ENCODE measurements at places on chromosomes 4 and X.

DNA sequence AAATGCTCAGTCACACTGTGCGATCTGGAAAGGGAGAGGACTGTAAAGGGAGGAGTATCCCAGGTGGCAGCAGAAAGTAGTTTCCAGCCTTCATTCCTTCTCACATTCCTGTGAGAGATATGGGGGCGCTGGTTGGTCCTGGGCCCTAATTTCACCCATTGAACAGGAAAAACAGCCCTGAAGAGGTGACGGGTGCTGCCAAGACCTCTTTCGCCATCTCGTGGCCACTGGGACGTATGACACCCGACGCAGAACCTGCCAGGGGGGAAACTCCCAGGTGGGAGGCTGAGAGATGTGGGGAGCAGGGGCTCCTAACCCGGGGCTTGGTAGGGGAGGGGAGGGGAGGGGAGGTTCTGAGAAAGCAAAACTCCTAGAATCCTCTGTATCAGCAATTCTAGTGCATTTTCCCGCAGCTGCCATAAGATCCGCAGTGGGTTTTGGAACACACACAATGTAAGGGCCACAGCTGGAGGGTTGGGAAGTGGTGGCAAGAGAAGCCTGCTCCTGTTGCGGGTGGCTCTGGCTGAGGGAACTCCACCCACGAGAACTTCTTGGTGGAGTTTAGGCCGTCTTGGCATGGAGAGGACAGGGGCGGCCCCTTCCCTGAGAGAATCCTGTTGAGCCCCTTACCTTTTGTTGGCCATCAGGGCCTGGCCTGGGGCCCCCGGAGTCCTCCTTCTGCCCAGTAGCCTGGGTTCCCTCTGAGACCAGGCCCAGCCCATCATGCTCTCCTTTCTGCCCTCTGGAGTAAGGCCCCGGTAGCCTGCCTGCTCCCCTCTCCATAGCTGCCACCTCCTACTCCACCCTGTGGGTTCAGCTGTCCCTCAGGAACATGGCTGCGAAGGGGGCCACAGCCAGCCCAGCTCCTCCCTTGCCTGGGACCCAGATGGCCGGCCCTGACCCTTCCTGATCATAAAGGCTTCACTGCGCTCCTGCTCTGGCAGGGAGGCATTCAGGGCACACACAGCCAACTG, 134.1 kb downstream of the OR13H1 start:
- DNase-seq, result peak; percentile 65

DNA sequence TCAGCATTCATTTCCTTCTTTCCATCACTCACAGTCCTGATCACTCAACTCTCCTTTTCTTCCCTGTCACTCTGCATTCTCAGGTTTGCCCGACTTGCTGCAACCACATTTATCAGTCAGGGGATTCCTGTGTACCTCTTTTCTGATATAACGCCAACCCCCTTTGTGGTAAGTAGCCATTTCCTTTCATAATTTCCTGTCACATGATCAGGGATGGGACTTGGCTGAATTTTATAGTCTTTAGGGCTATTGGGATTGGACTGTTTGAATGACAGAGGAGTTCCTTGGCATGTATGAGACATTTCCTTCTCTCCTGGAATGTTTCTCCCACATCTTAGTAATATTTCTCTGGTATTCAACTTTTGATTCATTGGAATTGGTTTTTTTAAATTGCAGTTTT, 11.0 kb downstream of the PGM2 start:
- DNase-seq, result no peak

GRCh38 chrX:113959912-113960626, 623.8 kb upstream of the HTR2C start:
- DNase-seq, result peak; percentile 12

DNA sequence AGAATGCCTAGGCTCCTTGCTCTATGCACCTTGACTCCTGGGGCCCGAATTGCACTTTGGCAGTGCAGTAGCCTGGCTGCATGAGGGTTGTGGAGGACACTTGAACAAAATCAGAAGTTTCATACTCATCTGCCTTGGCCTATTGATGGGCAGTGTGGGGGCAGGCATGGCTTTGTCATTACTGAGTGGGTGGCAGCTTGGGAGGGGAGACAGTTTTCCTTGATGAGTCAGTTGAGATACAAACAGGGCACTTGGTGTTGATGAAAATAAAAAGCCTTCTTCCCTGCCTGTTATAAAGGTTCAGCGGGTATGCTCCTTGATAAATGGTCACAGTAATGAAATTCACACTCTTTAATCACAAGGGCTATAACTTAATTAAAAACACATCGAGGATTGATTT, 126.8 kb upstream of the MAMLD1 start:
- DNase-seq, result no peak

- no peak for DNase-seq
Observed at GRCh38 chr4:186823989-186824388, 100.3 kb upstream of the FAT1 start.

DNA sequence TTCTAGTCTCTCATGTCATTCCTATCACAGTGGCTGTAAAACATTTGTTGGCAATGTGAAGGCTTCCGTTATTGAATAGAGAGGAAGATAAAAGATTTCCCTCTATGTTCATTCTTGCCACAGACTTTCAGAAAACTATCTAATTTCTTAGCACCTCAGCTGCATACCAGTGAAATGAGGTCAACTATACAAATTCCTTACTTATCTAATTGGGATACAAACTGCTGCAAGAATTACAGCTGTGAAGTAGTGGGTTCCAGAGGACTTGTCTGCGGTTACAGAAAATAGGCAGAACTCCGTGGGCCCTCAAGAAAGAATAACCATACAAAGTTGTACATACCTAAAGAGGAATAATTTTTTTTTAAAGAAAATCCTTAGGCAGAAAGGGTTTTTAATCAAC, 175.8 kb downstream of the PPP1R2C start:
- no peak for DNase-seq

- DNase-seq, result no peak
Observed at GRCh38 chr4:161919442-161920220, 244.2 kb downstream of the FSTL5 start.

DNA sequence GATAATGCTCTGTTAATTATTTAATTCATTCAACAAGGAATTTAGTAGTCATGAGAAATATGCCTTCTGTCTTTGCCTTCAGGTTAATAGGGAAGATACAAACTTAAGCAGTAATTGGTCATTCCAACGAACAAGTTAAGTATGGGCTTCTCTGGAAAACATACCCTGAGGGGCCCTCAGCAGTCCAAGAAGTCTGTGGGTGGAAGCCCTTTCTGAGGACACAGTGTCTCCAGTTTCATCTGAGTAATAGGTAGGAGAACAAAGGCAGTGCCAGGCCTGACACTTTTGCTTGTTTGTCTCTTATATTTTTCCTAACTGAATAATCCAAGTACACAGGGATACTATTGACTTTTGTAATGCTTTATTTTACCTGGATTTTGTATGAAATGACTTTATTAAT, 262.5 kb downstream of the FBXW7 start:
- DNase-seq, result no peak

- DNase-seq, result no peak
Observed at GRCh38 chr4:32798471-32799159, 2078.4 kb downstream of the PCDH7 start.

GRCh38 chr4:6848717-6849305, 60.8 kb upstream of the TBC1D14 start:
- no peak for DNase-seq

DNA sequence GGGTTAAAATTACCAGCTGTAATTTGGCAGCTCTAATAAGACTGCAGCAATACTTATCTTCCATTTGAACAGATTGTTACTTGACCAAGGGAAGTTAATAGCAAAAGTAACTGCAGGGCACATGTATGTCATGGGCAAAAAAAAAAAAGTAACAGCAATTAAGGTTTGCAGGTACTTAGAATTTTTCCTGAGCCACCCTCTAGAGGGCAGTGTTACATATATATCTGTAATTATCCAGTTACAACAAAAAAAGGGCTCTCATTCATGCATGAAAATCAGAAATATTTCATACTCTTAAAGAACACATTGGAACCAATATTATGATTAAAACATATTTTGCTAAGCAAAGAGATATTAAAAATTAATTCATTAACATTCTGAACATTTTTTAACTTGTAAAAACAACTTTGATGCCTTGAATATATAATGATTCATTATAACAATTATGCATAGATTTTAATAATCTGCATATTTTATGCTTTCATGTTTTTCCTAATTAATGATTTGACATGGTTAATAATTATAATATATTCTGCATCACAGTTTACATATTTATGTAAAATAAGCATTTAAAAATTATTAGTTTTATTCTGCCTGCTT, 25.1 kb downstream of the XIAP start:
- no peak for DNase-seq

- DNase-seq, result no peak
Observed at GRCh38 chrX:22409418-22409817, 136.7 kb downstream of the CBLL2 start.

- DNase-seq, result no peak
Observed at GRCh38 chr4:84091266-84091665, 407.8 kb downstream of the NKX6-1 start.

DNA sequence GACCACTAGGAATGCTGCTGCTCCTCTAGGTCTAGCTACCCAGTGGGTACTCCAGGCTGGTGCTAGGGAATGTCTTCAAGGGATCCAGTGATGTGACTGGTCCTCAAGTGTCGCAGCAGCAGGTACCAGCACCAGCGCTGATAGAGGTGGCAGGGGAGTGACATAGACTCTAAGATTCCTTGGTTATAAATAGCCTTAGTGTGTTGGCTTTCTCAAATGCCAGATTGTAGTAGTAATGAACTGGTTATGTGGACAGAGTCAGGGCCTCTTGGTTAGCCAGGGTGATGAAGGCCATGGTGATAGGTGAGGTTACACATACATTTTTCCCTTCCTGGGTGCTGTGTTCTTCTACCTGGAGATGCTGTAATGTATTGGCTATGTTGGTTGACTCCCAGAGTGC, 38.3 kb downstream of the DCLK2 start:
- DNase-seq, result no peak

DNA sequence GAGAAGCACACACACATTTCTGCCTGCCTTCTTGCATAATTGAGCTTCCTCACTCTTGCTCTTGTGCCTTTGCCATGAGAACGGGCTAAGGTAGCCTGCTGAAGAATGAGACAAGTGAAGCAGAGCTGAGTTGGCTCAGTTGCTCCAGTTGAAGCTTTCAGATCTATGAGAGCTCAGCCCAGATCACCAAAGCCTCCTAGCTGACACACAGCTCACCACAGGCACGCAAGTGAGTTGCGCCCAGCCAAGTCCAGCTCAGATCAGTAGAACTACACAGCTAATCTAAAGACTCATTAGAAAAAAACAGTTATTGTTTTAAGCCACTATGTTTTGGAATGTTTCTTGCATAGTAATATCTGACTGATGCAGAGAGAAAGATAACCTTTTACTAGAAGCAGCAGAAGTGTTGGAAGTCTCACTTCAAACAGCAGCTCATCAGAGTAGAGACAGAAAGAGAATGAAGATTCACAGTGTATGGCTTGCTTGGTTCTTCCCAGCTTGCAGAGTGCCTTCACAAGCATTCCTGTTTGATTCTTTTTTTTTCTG, 362.4 kb downstream of the MID1IP1 start:
- DNase-seq, result no peak

DNA sequence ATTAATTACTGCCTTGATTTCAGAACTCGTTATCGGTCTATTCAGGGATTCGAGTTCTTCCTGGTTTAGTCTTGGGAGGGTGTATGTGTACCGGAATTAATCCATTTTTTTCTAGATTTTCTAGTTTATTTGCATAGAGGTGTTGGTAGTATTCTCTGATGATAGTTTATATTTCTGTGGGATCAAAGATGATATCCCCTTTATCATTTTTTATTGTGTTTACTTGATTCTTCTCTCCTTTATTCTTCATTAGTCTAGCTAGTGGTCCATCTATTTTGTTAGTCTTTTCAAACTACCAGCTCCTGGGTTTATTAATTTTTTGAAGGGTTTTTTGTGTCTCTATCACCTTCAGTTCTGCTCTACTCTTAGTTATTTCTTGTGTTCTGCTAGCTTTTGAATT, 32.1 kb downstream of the CDX4 start:
- DNase-seq, result no peak

GRCh38 chr4:152843481-152844090, 63.8 kb downstream of the ARFIP1 start:
- no peak for DNase-seq

DNA sequence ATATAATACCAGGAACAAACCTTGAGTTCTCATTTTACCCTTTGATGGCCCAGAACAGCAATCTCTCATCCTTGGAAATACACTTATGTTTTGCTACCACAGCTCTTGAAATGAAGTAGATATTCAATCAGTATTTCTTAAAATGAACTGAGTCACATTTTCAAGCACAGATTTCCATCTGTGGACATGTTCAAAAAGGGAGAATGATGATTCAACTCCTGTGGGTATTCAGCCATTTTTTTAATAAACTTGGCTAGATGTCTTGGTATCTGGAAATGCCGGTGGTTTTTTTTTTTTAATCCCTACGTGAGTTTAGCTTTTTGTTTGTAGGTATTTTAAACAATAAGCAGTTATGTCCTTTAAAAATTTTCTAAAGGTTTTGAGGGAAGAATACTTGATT, 64.2 kb upstream of the TRPC5OS start:
- no peak for DNase-seq

DNA sequence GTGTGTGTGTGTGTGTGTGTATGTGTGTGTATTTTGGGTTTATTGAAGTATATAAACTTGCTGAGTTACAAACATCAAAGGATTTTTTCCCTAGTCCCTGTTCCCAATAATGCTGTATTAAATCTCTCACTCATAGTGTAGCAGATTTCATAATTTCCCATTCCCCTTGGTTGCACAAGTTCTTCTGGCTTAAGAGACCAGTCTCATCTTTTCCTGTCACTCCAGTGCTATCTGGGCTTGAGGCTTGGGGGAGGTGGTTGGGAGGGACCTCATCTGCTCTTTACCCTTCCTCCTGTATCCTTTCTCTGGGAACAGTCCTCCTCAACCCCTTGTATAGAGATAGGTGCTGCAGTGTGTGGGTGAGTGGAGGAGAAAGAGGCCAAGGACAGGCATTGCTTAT, 285.4 kb upstream of the BOD1L1 start:
- DNase-seq, result no peak

DNA sequence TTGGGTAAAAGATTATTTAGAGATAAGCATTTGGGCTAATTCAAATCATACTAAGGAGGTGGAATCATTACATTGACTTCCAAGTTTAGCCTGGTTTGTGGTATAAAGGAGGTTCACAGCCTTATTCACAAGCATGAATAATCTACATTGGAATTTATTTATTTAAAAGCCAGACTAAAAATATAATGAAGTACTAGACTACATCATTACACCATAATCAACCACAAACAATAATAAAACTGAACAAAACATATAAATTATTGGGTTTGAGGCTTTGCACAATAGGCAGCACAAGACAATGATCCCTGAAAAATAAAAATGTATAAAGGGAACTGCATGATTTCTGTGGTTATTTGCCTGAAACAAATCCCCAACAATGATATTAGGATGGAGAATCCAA, 314.0 kb downstream of the GBA3 start:
- DNase-seq, result no peak

Measured in WTC11 (cell line).